ENCODE measurements at places on chromosomes 12 and 14.

DNA sequence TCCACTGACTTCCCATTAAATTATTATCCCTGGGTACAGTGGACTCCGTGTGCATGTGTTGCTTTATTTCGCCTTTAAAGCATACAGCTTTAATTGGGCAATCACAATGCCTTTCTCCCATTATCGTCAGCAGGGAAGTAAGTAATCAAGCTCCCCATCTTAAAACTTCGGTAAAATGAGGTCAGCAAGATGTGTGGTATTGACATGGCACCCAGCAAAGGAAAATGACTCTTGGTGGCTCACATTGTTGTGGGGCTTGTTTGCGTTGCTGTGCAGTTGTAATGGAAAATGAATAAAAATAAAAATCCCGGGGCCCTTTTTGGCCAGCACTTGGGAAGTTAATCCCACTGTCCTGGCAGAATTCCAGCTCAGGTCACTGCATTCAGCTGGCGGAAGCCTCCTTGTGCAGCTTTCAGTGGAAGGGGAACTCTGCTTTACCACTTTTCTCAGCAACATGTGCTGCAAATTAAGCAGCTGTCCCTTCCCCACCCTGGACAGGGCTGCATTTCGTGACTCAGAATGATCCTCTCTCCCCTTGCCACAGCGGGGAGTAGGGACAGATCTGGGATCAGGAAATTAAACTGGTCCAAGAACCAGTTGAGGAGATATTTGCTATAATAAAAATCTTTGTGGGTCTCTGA, 13.9 kb upstream of the ATP2A2 start:
- DNase-seq: peak; percentile 59

- no peak for DNase-seq
Observed at GRCh38 chr12:4807116-4807783, 87.0 kb downstream of the GALNT8 start.

DNA sequence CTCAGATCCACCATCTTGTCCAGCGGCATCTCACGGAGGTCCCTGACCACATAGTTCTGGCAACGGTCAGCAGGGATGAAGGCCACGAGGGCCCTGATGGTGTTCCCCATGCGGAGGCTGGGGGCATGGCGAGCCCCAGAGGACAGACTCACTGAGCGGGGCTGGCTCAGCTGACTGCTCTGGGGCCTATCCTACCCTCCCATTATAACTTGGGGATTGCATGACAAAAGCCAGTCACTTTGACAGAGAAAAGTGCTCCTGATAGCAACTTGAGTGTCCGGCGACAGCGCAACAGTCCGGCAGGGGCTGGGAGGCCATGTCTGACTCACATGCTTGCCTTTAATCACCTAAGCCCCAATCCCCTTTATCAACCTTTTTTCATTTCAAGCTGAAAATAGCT, at the start of gene LRRC10:
LRRC10 (minus strand) TSS at position 179 of the 400 bp plus-strand sequence; CDS start at position 110, 69 bp downstream.
- no peak for DNase-seq

DNA sequence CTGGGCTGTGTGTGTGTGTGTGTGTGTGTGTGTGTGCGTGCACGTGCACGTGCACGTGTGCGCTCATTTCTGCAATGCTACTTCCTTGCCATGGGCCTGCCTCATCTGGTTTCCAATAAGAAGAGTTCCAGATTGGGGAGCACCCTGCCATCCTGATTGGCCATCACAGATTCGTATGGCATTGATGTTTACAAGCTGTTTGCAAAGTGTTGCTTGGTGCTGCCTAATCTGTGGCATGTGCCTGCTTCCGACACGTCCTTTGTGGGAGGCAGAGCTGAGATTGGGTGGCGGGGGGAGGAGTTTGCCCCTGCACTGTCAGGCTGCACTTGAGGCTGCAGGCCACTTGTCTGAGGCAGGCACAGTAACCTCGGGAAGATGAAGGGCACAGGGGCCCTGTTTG, 39.2 kb downstream of the SAMD4A start:
- no peak for DNase-seq

- DNase-seq: no peak
Observed at GRCh38 chr14:103427485-103428443, 42.5 kb downstream of the MARK3 start.

DNA sequence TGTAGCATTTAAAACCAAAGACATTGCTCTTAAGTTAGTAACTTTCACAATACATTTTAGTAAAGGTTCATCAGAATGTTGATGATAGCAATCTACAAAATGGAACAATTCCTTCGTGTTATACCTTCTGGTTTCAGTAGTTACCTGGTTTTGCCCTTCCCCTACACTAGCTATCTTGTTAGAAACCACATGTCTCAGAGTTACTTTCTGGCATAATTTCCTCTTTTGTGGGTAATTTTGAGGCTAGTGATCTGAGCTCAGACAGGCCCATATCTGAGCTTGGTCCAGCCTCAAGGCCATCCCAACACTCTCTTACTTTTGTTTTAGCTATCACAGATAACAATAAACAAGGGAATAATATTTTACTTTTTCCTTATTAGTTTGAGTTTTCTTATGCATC, 196.9 kb downstream of the KITLG start:
- no peak for DNase-seq

GRCh38 chr14:74267588-74267987, 28.3 kb downstream of the VSX2 start:
- no peak for DNase-seq

DNA sequence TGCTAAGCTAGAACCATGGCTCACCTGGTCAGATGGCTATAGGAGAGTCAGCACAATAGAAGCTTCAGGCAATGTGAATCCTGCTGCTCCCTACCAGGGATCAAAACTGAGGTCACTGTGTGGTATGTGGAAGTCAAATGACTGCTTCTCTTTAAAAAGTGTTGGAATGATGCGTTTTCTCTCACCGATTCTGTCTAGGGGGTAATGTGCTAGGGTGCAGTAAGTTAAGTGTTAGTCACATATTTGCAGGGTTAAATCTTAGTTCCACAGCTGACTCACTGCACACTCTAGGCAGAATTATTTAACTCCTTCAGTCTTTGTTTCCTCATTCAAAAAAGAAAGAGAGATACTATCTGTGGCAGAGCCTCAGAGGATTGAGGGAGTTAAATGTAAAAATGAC, 696.6 kb downstream of the DIO2 start:
- DNase-seq: no peak

- DNase-seq: no peak
Observed at GRCh38 chr12:51951843-51952722, 584 bp downstream of the ACVR1B start.

DNA sequence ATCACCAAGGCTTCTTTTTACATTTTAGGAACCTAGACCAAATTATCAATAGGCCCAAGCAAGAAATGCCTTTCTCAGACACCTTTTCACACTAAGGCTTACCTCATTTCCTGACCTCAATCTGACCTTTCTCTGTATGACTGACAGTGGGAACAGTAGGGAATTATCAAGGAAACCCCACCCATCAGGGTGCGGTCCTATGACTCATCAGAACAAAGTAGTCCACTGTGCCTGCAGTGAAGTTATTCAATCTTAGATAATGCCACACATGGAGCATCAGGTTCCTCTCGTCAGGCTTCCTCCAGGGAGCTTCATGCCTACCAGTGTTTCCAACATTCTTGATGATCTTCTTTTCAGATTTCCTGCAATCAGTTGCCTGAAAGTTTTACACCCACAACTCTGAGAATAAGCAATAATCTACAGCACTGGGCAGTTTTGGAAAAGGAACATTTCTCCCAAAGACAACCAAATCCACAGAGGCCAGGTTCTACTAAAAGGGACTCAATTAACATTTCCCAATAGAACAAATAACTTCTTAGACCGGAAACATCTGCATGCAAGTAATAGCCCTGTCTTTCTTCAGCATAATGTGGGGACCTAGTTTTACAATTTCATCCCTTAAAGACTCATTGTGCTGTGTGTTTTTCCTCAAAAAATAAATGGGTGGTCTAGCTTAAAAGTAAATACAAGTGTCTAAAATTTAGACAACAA, 35.9 kb upstream of the TMTC2 start:
- no peak for DNase-seq

DNA sequence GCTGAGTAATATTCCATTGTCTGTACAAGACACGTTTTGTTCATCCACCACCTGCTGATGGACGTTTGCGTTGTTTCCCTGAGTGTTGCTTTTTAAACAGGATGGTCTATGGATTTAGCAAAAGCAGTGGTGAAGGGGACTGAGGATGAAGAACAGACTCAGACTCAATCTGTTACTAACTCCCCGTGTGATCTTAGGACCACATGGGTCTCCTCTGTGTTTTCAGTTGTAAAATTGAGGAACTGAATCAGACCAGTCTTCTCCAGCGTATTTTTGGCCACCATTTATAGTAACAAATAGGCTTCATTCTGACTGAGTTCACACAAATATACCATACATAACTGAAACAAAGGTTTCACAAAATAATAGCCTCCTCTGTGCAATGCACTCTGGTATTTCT, 85.6 kb downstream of the FOXN3 start:
- DNase-seq: no peak

DNA sequence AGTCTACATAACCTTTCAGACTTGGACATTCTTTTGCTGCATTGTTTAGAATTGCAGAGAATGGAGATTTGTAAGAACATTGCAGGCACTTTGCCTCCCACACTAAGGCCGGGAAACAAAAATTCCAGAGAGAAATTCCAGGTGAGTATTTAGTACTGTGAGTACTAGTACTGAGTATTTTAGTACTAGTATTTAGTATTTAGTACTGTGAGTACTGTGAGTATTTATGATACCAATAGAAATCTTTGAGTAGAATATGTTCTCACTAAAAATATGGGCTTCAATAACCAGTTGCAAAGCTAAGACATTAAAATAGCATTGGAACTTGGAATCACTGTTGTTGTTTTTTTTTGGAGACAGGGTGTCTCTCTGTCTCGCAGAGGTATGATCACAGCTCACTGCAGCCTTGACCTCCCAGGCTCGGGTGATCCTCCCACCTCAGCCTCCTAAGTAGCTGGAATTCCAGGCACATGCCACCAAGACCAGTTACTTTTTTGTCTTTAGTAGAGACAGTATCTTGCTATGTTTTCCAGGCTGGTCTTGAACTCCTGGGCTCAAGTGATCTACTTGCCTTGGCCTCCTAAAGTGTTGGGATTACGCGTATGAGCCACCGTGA, 5.3 kb upstream of the HAUS4 start:
- no peak for DNase-seq

DNA sequence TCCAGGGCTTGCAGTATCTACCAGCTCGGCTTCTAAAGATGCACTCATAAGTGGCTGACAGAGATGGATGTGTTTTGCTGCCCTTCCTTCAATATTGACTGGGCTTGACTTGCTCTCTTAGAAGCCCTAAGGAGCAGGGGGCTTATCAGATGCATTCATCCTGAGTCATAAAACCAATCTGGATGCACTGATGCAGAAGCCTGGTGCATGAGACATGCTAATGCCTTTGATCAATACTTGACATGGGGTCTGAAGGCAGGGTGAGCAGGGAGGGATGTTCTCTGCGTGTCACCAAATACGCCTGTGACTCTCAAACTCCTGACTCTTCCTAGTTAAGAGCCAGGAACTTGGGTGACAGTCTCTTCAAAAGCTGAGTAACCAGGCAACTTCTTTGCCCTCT, 77.8 kb upstream of the HSPB8 start:
- DNase-seq: no peak

GRCh38 chr12:108832208-108832607, 25.2 kb downstream of the SSH1 start:
- DNase-seq: no peak

Data from urinary bladder (tissue), 4 donors.